ENCODE measurements at places on chromosomes 1 and 21. TPM values are rescaled to one million over a fixed set of nuclear protein-coding genes. Genes with fewer than 3 reads are reported as not detected.

ATP6V1G3 gene
- not detected for total RNA-seq

DEPDC1 gene
- not detected for total RNA-seq

RXRG gene
- not detected for total RNA-seq

DNA sequence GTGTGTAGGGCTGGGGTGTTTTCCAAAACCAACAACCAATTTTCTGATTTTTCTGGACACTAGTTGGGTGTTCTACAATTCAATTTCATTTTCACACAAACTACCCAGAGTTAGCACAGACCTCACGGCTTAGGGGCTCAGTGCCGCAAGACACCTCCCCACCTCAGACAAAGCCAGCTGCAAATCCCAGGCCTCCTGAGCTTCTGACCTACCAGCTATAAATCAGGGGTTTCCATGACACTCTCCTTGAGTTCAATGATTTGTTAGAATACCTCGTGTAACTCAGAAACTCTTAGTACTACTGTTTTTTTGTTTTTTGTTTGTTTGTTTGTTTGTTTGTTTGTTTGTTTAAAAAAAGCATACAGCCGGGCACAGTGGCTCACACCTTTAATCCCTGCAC is 28.7 kb upstream of the FAM89A start:
- DNase-seq = no peak

RAB29 gene
- 7.6 TPM for total RNA-seq

GRCh38 chr1:183285746-183286145 is 99.7 kb downstream of the LAMC2 start:
- DNase-seq = no peak

- no peak for DNase-seq
Measured at GRCh38 chr1:31425301-31426081, 12.5 kb downstream of the SERINC2 start.

GRCh38 chr1:225435487-225435886 is 7.6 kb upstream of the LBR start:
- no peak for DNase-seq

- no peak for DNase-seq
Measured at GRCh38 chr1:95095833-95096217, 21.3 kb upstream of the TLCD4 start.

PDZK1 gene
- total RNA-seq = 7.8 TPM

DNA sequence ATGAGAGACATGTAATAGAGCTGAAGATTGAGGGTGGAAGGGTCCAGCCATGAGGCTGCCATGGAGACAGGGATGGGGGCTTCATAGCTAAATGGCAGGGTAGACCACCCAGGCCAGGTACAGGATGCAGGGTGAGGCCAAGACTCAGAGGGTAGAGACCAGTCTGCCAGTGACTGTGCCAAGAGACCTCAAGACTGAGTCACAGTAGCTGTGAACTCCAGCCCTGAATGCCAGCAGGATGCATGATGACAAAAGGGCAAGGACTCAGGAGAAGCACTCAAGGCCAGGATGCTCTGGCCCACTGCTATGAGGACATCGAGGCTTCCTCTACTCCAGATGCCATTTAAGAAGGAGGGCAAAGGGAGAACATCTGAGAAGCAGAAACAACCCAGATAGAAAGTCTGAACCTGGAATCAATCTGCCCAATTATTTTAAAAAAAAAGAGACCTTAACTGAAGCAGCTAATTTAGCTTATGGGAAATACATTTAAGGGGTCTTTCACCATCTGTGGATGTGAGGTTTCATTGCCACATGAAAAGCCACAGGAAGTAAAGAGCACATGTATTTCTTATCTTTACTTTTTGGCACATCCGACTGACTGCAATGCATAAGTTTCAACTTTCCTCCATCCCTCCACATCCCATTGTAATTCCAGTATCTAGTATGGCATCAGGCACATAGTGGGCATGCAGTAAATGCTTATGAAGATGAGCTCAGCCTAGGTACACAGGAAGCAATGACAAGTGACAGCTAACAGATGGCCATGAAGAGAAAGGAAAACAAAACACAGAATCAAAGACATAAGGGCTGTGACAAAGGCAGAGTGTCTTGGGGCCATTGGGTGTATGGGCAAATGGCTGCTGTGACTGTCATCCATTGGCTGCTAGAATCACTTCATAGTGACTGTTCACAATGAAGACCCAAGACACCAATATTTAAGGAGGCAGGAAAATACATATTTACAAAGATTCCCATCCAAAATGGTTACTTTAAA is 40.2 kb downstream of the SUSD4 start:
- no peak for DNase-seq

EFNA3 gene
- not detected for total RNA-seq

ADCY10 gene
- total RNA-seq = 0.26 TPM

DNA sequence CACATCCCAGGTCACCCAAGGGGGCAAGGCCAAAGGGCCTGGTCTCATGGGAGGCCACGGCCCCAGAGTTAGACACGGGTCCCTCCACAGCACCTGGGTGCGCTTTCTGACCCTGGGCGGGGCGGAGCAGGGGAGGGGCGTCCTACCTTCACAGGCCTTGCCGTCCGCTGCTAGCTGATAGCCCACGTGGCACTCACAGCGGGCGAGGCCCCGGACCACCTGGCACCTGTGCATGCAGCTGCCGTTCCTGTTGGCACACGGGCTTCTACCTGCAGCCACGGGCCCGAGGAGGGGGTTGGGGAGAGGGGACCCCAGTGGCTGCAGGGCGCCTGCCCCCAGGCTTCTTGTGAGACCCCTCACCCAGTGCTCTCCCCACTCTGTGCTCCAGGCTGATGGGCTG is 59.9 kb downstream of the ARHGEF16 start:
- DNase-seq = no peak

DNA sequence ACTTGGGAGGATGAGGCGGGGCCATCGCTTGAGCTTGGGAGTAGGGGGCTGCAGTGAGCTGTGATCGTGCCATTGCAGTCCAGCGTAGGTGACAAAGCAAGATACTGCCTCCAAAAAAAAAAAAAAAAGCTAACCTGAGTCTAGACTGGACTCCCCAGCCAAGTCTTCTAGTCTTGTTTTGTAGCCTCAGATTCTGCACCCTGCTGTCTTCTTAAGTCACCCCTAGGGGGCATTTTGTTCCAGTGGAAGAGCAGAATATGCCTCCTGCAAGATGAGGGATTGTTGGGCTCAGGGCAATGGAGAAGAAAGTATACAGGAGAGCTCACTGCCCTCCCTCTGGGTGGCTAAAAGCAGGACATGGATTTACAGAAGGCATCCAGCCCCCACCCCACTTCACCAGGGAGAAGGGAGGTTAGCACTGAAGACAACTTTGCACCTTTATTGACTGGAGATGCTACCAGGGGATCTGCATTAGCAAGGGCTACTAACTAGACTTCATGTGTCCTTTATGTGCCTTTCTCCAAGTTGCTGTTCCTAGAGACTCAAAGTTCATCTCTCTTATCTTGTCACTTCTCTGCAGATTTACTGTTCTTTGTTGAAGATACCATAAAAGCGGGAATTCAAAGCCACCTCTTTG is 15.3 kb upstream of the RNF187 start:
- DNase-seq = no peak

DNA sequence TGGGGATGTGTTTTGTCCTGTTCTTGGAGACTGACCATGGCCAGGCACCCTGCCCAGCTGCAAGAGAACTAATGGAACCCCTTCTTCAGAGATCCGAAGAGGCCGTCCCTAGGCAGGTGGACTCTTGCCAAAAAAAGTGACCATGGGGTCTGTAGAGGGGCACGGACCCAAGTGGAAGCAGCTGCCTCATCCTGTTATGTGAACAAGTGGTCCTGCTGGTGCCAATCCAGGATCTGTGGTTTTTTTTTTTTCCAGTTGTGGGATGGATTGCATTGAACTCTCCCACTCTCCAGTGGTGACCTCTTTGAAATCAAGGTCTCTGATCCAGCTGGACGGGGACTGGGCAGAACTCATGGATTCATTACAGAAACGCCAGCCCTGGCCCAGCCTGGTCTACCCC is 71.2 kb downstream of the ARHGEF10L start:
- no peak for DNase-seq

DNA sequence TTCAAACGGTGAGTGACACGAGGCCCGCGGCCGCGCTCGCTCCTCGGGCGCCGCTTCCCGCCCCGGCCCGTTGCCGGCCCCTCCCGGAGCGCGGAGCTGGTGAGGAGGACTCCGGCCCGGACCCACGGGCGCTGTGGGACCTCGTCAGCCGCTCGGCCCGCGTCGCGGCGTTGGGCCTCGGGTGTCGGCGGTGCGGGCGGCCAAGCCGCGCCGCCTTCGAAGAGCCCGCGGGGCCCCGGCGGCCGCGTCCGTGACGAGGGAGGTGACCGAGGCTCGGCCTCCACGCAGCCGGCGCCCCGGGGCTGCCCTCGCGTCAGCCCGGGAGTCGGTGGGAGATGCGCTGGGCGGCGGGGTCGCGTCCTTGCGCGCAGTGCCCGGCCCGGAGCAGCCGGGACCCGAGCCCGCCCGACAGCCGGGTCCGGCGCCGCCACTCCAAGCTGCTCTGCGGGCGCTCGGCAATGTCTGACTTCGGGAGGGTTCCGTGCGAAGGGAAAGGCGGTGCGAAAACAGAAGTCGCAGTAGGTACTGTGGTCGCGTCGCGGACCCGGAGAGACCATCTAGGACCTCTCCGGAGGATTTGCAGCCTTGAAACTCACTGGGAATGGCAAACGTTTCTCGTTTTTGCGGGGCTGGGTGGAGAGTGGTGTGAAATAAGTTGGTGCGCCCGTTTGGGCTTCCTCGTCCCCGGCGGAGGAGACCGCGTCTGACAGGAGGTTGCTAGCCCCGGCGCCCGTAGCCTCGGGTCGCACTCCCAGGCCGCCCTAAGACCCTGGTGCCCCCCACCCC is 829 bp downstream of the SPEN start:
- DNase-seq = peak; percentile 55

TFF2 gene
- 9.3 TPM for total RNA-seq

DNA sequence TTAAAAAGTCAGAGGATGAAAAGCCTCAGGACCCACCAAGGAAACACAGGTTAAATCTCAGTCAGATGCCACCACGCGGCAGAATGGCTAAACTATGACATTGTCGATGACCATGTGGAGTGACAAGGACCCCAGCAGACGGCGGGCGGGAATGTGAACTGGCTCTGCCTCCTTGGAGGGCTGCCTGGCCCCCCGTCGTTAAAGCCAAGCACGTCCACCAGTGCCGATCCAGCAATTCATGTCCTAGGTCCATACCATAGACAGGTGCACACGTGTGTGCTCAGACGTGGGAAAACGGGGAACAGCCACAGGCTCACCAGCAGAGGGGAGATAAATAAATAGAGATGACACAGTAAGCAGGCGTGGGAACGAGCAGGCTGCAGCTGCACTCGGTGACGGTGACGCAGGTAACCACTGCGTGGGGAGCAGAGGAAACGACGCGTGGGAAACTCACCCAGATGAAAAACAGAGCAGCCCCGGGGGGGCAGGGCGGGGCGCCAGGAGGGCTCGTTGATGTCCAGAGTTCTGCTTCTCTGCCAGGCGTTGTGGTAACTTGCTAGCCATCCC is 28.3 kb upstream of the PCBP3 start:
- peak; percentile 36 for DNase-seq

S100A11 gene
- total RNA-seq = 101 TPM

DNA sequence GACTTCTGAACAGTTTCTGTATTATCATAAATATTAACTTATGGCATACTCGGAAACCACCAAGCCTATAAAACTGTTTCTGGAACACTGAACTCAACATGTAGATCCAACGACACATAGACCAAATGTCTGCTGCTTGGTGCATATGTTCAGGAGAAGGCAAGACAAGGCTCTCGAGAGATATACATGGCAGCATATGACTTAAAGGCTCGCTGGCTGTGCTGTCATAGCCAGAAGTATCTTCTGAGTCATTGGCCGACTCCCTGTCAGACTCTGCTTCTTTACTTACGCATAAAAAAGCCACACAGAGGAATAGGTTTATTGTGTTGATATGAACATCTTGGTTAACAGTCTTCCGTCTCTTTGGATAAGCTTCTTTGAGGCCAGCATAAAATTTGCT is 60.6 kb downstream of the LYST start:
- no peak for DNase-seq

GRCh38 chr21:37240978-37241377 is 26.2 kb downstream of the VPS26C start:
- DNase-seq = no peak

DNA sequence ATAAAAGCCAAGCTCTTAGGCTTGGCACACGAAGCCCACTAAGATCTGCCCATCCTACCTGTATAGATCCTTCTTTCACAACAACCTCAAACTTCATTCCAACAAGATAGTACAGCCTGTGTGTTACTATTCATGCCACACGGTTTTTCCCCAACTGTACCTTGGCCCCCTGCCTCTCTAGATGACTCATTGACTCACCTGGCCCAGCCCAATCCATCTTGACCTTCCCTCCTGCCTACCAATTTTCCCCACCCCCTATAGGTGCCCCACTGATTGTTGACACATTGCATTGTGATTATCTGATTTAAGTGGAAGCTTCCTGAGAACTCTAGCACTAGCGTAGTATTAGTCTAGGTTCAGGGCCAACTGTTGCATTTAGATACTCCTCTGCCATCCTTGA is 2.0 kb upstream of the CD101 start:
- no peak for DNase-seq

- DNase-seq = no peak
Measured at GRCh38 chr1:153532181-153532580, 3.6 kb downstream of the S100A6 start.

- peak; percentile 3 for DNase-seq
Measured at GRCh38 chr21:46210378-46211136, 18.0 kb downstream of the LSS start.

- no peak for DNase-seq
Measured at GRCh38 chr1:103191327-103191726, 83.0 kb upstream of the COL11A1 start.

DNA sequence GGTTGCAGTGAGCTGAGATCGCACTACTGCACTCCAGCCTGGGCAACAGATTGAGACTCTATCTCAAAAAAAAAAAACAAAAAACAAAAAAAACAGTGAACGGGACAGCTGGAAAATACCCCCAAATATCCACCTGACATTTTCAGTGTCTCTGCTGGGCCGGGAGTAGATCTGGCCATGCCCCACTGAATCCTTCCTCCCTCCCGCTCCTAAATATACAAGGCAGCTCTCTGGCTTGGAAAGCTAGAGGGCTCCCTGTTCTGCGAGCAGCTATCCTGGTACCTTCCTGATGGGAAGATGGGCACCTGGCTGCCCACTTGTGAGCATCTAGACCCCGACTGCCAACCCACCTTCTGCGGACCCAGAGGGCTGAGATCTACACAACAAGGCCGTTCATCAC is 21.4 kb downstream of the SPSB1 start:
- no peak for DNase-seq

DNA sequence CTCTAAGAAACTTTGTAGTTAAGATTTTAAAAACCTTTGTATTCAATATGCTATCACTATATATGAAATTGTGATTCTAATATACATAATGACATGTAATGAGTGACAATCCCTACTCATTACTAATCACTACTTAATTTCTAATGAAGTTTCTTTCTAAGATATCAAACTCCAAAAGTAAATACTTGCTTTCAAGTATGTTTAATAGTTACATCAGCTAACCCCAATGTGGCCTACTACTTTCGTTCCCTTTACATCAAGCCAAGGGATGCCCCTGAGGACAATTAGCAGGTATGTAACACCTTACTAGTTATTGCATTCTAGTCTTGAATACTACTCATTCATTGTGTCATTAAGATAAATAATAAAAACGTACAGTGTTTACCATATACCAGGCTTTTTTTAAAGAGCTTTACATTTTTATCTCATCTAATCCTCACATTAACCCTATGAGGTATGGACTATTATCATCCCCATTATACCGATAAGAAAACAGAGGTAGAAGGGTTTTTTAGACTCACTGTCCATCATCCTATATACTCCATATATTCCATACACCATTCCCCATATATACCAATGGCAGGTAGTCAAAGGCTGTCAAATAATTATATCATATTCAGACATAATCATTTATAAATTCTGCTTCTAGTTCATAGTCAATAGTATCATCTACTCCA is 4.2 kb downstream of the PPP1R15B start:
- no peak for DNase-seq

GRCh38 chr1:68811806-68812205 is 314.9 kb upstream of the DEPDC1 start:
- no peak for DNase-seq

All from body of pancreas (tissue), 4 donors.